Thymus (tissue), 14 donors: ENCODE measurements at places on chromosomes 12 and 14. TPM values are rescaled to one million over a fixed set of nuclear protein-coding genes. Genes with fewer than 3 reads are reported as not detected.

- no peak for DNase-seq
Observed at GRCh38 chr12:91687052-91688017, 458.3 kb downstream of the BTG1 start.

The PRKAB1 gene
- total RNA-seq = 16.1 TPM

DNA sequence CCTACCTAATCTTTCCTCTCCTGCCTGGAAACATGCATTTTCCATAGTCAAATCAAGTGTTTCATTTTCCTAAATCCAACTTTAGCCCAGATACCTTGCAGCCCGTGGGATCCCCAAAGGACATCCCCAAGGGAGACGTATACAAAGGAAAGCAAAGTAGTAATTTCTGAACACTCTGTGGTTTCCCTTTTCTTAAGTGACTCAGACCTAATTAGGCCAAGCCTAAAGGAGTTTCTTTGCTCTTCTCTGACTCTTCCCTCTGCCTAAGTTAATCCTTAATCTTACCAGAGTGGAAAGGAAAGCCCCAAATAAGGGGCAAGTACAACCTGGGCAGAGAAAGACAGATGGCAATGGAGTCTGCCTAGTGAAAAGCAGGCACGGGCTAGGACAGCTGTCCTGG lies 250.3 kb downstream of the SPTSSA start:
- no peak for DNase-seq

- no peak for DNase-seq
Observed at GRCh38 chr14:77579780-77580179, 36.7 kb downstream of the SPTLC2 start.

DNA sequence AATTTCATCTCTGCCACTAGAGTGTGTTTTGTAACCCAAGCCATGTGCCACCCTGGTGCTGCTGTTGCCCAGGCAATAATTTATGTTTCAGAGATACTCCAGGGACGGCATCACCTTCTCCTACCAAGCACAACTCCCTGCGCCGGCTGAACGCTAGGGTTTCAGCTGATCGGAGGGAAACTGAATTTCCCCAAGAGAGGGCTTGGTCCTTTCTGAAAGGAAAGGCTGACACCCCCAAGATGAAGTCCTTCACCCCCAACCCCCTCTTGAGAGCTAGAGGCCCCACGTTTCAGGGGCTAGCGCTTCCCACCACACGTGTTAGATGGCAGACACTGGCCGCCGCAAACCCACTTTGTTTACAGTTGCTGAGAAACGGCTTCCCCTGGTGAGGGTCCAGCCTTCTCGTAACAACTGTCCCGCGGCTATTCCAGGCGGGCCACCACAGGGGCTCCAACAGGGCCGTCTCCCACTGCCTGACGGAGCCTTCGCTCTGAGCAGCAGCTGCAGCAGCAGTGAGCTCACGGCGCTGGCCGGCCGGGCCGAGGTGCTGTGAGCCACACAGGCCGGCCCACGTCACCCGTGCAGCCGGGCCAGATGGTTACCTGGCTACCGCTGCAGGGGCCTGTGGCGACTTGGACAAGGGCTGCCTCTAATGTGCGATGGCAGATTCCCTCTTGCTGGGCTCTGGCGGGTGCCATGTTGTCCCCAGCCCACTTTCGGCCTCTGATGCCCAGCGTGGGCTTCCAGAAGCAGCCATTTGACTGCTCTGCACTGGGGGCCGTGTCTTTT lies 66.4 kb downstream of the TESC start:
- DNase-seq = no peak

GRCh38 chr12:81170072-81170471 lies 92.2 kb downstream of the ACSS3 start:
- no peak for DNase-seq

DNA sequence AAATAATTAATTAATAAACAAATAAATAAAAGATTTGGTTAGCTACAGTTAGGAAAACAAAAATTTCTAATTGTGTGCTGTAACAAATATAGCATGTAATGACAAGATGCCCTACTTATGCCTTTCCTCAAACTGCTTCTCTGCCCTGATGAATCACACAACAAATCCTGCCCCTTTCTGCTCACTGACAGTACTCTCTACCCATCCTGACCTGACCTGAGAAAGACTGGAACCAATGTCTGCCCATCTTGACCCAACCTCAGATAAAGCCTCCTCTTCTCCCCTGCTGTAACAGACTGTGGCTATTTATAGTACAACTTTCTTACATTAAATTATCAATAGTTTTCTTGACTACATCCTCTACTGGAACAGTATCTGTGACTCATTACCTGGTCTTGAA lies 43.7 kb downstream of the PPP1R13B start:
- no peak for DNase-seq

DNA sequence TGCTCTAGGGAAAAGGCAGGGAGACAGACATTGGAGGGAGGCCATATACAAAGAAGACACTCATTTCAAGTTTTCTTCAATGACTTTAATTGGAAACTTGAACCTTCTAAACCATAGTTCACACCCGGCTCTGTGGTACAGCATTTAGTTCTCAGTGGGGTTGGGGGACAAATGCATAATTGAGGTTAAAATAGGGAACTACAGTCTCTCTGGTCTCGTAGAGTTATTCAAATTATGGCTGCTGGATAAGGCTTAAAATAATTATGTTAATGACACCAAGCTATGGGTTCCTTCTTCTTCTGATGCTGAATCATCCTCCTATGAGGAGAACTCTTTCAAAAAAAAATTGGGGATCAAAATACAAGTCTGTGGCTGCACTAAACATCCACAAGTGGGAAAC lies 3.8 kb upstream of the RPAP3 start:
- DNase-seq = no peak

The CNTN1 gene
- total RNA-seq = 5.6 TPM

- no peak for DNase-seq
Observed at GRCh38 chr12:121255433-121255832, 41.1 kb downstream of the CAMKK2 start.

- DNase-seq = no peak
Observed at GRCh38 chr12:3362737-3363136, 128.3 kb upstream of the PRMT8 start.

DNA sequence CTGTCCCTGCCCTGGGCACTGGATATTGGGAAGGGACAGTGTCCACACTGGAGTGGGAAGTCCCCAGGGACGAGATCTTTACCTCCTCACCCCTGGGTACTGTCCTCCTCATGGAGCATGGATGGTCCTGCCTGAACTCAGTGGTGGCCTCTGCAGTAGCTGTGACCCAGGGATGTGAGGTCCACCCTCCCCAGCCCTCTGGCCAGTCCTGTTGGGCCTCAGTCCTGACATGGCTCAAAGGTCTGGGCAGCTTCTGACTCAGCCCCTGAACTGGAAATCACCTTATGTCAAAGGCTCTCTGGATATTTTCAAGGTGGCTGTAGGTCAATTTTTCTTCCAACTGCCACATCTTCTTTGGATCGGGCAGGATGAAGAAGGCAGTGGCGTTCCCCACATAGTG lies 24.4 kb downstream of the SERPINA1 start:
- no peak for DNase-seq
